Thoracic aorta (tissue), 2 donors: ENCODE measurements at places on chromosomes 7 and 10.

GRCh38 chr7:95066737-95067530 is 159.5 kb downstream of the PPP1R9A start:
- H3K36me3 ChIP-seq: no peaks in the 10 kb centered on the region
- no peak overlapping the region for H3K4me3 ChIP-seq
- H3K4me1 ChIP-seq: no peaks in the 10 kb centered on the region

DNA sequence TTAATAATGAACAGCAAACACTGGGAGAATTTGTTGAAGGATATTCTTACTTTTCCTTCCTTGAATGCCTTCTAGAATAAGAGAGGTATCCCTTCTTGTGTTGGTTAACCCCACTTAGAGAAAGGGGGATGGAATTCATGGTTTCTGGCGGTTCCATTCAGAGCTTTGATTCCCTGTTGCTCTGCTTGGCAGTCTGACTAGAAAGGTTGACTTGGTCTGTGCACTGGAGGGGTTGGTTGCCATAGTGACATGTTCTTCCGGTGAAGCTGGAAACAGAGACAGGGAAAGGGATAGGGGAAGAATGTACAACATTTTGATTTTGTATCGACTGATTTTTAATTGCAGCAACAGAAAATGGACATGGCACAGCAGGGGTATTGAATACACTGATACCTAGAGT is 2.5 kb downstream of the TMEM178B start:
- no peak overlapping the region for H3K4me3 ChIP-seq
- H3K27ac ChIP-seq: no peak overlapping the region
- no peaks in the 10 kb centered on the region for H3K36me3 ChIP-seq
- H3K27me3 ChIP-seq: no peaks in the 10 kb centered on the region
- DNase-seq: no peak

GRCh38 chr10:122336961-122337360 is 37.5 kb upstream of the PLEKHA1 start:
- H3K4me1 ChIP-seq: peaks cover 5% of the 10 kb centered on the region
- no peaks in the 10 kb centered on the region for H3K36me3 ChIP-seq
- no peak overlapping the region for H3K27ac ChIP-seq
- no peak overlapping the region for H3K4me3 ChIP-seq

- no peak for DNase-seq
- no peak overlapping the region for H3K27ac ChIP-seq
- H3K27me3 ChIP-seq: no peaks in the 10 kb centered on the region
- no peak overlapping the region for H3K4me3 ChIP-seq
- H3K36me3 ChIP-seq: peaks cover 8% of the 10 kb centered on the region
- no peaks in the 10 kb centered on the region for H3K4me1 ChIP-seq
These were observed 544.5 kb upstream of the FOXK1 start for GRCh38 chr7:4137552-4137951.

- H3K27ac ChIP-seq: no peak overlapping the region
- H3K4me3 ChIP-seq: no peak overlapping the region
- no peak for DNase-seq
- peaks cover 9% of the 10 kb centered on the region for H3K4me1 ChIP-seq
These were observed 34.6 kb downstream of the AGAP3 start for GRCh38 chr7:151120896-151121295.

- no peaks in the 10 kb centered on the region for H3K27me3 ChIP-seq
- H3K36me3 ChIP-seq: no peaks in the 10 kb centered on the region
- H3K4me3 ChIP-seq: no peak overlapping the region
- DNase-seq: no peak
- H3K4me1 ChIP-seq: no peaks in the 10 kb centered on the region
These were observed 57.8 kb downstream of the CASD1 start for GRCh38 chr7:94567396-94567795.

DNA sequence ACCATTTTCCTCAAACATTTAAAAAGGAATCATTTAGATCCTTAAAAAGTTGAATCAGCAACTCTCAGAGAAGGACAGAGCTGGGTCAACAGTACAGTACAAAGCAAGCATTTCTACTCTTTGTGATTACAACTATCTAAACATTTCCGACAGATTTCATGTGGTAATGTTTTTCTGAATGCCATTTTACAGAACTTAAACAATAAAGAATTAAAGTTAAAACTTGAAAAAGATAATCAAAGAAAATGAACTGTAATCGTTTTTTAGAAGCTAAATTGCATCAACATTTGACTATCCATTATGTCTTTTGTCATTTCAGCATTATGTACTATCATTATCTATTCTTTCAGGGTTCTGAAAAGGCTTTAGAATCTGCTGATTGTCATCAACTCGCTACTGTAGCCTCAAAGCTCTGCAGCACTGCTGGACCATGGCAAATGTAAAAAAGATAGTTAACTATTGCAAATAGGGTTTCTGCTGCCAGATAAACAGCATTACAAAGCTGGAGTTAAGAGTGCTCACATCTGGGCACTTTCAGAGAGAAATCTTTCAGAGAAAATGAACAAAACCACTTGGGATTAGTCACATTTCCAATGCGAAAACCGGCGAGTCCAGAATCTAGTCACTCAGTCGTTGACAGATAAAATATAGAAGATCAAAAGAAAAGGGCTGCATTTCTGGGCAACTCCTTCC is 160.4 kb upstream of the LAMB4 start:
- H3K27me3 ChIP-seq: no peaks in the 10 kb centered on the region
- no peaks in the 10 kb centered on the region for H3K36me3 ChIP-seq
- no peak overlapping the region for H3K27ac ChIP-seq
- peaks cover 12% of the 10 kb centered on the region for H3K4me1 ChIP-seq

DNA sequence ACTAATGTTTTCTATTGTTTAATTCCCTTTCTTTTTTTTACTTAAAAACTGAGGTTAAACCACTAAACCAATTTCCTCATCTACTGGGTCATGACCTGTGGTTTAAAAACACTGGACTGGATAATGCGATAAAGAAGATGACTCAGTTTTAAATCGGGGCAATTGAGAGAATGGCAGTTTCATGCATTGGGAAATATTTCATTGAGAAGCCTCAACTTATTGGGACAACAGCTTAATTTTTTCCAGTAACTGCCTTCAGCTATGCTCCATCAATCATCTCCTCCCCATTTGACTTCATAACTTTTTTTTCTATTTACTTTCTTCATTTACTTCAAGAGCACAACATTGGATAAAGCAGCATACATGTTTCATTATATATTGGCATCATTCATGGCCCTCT is 61.8 kb upstream of the MET start:
- H3K4me1 ChIP-seq: no peaks in the 10 kb centered on the region
- no peak for DNase-seq
- no peaks in the 10 kb centered on the region for H3K27me3 ChIP-seq

- H3K27ac ChIP-seq: no peak overlapping the region
- no peak overlapping the region for H3K4me3 ChIP-seq
- H3K4me1 ChIP-seq: no peaks in the 10 kb centered on the region
- DNase-seq: no peak
These were observed 19.7 kb downstream of the SKIDA1 start for GRCh38 chr10:21505711-21506278.

DNA sequence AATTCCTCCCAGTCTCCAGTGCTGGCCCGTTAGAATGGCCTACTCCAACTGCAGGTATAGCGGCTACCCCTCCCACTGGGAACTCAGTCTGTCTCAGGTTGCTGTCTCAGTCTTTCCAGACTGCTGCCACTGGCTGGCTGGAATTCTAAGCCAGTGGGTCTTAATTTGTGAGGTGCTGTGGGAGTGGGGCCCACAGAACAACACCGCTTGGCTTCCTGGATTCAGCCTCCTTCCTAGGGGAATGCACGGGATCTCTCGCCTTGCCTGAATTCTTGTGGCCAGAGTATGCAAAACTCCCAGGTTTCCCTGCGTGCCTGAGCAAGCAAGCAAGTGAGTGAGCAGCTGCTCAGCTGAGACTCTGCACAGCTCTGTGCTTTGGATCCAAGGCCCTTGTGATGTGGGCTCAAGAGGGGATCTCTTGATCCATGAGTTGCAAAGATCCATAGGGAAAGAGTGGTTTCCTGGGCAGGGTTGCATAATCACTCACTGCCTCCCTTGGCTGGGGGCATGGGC is 41.5 kb upstream of the GPR141 start:
- no peak for DNase-seq
- no peak overlapping the region for H3K4me3 ChIP-seq
- no peaks in the 10 kb centered on the region for H3K27me3 ChIP-seq
- H3K36me3 ChIP-seq: no peaks in the 10 kb centered on the region
- no peaks in the 10 kb centered on the region for H3K4me1 ChIP-seq
